NCI-H1092 treated with DMSO at 0.1 percent for 48 hours (cell line): ENCODE measurements at places on chromosomes 13 and 19.

- DNase-seq = no peak
Observed at GRCh38 chr13:77034881-77035280, 7.9 kb upstream of the FBXL3 start.

GRCh38 chr19:55165952-55166529 lies 372 bp downstream of the DNAAF3 start:
- peak; percentile 5 for DNase-seq

DNA sequence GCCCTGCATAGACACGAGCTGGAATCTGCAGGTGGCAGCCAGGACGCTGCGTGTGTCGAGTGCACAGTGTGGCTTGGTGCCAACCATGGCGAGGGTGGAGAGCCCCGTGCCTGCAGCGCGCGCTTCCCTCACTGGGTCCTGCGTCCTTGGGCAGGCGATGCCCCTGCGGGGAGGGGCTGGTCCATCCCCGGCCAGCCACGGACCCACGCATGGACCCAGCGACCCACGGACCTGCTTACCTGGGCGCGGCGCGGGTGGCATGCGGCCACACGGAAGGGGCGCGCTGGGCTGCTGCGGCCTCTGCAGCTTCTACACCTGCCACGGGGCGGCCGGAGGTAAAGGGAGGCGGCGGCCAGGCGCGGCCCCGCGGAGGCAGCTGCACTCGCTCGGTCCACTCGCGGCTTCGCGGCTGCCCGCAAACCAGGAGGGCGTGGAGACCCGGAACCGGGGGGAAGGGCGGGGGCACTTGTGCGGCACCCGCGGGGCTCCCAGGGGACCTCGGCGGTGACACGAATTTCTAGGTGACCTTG lies 569 bp upstream of the MCF2L start:
- DNase-seq = peak; percentile 79

GRCh38 chr13:45548281-45548680 lies 67.3 kb downstream of the ERICH6B start:
- DNase-seq = no peak

DNA sequence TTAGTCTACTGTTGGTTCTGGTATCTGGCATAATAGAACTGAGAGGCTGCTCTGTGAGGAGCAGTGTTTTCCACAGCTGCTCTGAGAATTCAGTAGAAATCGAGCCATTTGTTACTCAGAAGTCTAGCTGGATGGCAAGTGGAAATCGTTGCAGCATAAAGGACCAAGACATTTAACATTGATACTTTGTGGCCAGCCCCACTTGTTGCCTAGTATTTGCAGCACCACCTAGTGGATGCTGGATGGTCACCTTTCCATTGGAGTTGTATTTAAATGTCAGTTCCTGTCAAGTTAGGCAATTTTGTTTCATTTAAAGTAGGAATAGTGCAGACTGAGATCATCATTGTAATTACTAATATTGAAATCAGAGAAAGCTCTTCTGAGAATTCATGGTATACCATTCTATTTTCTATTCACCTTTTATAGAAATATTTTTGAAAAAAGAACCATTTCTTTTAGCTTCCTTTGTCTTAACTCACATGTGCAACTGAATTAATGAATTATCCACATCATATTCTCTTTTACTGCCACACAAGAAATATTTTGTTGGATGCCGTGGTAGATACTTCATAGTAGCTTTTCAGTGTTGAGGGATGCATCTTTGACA lies 64.6 kb downstream of the PDS5B start:
- DNase-seq = peak; percentile 48

GRCh38 chr13:70108356-70109105 lies at the start of gene KLHL1:
Gene KLHL1 (minus strand): TSS chr13:70108452. CDS start chr13:70107699, 753 bp downstream.
- no peak for DNase-seq

DNA sequence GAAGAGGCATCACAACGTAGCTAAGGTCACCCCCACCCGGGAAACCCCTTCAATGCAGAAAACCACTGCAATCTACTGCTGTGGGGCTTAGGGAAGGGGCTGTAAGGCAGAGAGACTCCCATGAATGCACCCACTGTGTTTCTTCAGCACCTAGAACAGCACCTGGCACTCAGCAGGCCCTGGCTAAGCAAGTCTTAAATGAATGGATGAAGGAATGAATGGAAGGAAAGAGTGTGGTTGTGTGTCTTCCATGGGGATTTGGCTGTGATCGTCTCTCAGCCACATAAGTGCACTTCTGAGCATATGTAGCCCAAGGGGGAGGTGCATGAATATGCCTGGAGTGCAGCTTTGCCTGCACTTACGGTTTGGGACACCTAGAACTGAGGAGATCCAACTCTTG lies 2.9 kb downstream of the CCDC159 start:
- no peak for DNase-seq
